ENCODE measurements at places on chromosomes 6 and 20.

- no peak for DNase-seq
These were observed 91.0 kb downstream of the NFATC2 start for GRCh38 chr20:51451484-51451883.

- DNase-seq: no peak
These were observed 16.1 kb upstream of the TSBP1 start for GRCh38 chr6:32387589-32388340.

DNA sequence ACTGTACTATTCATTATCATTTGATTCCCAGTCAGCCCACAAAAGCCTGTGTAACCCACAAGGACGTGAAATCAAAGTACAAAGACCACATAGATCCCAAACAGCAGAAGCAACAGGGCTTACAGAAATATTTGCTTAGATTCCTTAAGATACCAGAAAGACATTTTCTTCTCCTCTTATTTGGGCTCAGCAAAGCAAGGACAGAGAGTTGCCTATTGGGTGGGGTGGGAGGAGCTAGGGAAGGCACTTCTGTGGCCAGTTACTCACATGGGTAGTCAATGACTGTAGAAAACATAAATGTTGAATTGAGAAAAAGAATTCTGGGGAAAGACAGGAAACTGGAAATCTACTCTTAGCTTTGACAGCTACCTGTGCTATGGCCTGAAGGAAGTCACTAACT, 19.8 kb downstream of the PDE7B start:
- no peak for DNase-seq

GRCh38 chr6:32459781-32460424, 20.2 kb downstream of the HLA-DRA start:
- no peak for DNase-seq

GRCh38 chr6:165833355-165833754, 170.3 kb upstream of the PDE10A start:
- DNase-seq: no peak
